ENCODE measurements at places on chromosomes 6 and 20.

DNA sequence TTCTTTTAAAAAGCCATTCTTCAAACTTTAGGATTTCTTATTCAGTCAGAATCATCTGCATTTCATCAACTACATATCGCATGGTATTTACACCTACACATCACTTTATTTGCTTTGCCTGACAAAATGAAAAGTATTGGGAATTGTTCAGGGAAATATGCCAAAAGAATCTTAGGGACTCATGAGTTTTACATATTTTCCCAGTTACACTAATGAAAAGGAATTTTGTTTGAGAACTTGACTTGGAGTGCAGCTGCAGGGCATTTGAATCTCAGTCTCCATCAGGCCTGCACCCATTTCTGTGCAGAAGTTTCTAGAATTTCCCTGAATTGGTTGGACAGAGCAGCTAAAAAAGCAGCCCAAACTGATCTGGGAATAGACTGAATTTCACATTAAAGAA is 65.3 kb downstream of the MTHFD1L start:
- DNase-seq, result no peak

GRCh38 chr6:11427723-11428245 is 109.8 kb upstream of the TMEM170B start:
- DNase-seq, result no peak

- no peak for DNase-seq
These were observed 973 bp downstream of the TRIM38 start for GRCh38 chr6:25963426-25964123.

DNA sequence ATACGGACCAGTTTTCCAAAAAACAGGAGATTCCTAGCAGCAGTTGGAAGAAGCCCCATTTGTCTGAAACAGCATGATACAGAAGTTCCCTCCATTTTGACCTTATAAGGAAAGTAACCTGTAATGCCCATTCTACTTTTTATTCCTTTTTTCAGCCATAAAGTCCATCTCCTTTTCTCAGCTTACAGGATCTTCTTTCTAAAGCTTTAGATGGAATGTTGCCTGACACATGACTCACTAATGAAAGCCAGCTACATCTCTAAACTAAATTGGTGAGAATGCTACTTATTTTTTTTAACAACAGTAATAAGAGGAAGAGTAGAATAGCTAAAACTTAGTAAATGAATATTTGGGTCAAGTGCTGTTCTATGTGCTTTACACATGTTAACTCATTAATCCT is 234.1 kb downstream of the CDH26 start:
- no peak for DNase-seq

DNA sequence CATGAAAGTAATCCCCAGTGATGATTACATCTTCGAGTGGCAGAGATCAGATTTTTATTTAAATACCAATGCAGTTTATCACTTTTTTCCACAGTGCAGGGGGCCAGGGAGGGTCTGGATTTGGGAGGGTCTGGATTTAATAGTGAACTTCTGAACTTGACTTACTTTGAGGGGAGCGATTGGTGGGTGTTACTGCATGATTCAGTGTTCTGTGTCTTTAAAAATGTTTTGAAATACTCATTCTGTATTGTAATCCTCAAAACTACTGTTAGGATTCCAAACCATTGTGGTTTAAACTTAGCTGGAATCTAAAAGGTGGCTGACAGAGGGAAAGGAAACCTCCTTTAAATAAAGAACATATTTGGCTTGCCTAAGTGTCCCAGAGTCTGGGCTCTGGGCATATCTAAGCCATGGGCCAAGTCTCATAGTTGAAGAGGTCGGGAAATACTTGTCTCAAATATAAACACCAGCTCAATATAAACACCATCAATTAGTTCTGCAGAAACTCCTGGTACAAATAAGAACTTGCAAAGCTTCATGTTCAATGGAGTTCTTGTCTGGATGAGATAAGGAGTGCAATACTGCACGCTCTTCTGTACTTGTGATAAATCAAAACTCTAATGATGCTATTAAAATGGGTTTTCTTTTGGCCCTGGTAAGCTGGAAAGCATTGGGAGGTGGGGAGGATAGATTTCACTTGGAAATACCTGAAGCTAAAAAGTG is 14.4 kb downstream of the JARID2 start:
- no peak for DNase-seq

GRCh38 chr6:79467716-79468115 is 69.5 kb downstream of the LCA5 start:
- DNase-seq, result no peak

GRCh38 chr20:41380551-41381193 is 14.1 kb upstream of the EMILIN3 start:
- no peak for DNase-seq

GRCh38 chr20:14155361-14155760 is 160.0 kb downstream of the MACROD2 start:
- DNase-seq, result no peak

- no peak for DNase-seq
These were observed 46.4 kb downstream of the ORC3 start for GRCh38 chr6:87636315-87636714.

GRCh38 chr20:3669710-3670367 is 6.6 kb upstream of the GFRA4 start:
- DNase-seq, result no peak

- no peak for DNase-seq
These were observed 19.5 kb upstream of the ADGRF1 start for GRCh38 chr6:47061309-47062300.

- no peak for DNase-seq
These were observed 16.3 kb upstream of the SMAP1 start for GRCh38 chr6:70651326-70651905.

DNA sequence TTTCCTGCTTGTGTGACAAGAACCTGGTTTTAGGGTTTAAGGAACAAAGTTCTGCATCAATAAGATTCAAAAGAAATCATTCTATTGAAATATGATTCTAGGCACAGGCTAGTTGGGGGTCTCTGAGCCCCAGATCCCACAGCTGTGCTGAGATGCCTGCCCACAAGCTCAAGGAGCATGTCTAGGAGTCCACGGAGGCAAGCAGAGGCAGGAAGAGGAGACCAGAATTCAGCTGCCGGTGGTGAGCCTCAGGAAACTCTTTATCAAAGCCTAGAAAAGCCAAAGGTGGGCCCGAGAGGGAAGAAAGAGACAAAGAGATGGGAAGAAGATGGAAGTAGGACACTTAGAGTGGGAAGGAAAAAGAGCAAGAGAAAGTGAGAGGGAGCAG is 40.7 kb upstream of the DDR1 start:
- DNase-seq, result no peak

DNA sequence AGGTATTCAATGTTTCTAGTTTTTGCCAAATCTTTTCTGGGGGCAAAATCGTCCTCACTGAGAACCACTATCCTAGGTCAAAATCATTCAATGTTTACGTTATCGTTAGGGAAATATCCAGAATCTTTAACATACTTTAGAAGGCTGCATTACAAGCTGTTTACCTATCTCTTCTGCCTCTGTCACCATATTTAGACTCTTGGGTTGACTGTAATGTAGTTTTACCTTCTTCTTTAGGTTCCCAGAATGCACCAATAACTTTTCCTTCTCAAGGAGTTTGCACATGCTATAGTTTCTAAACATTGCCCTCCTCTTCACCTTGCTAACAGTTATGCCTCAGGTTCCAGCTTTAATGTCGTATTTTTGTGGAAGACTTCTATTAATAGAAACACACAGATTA is 1185.5 kb upstream of the ADGRB3 start:
- DNase-seq, result no peak

- no peak for DNase-seq
These were observed 80.0 kb upstream of the TNFAIP3 start for GRCh38 chr6:137787016-137787415.
